Mucosa of descending colon (tissue), 3 donors: ENCODE measurements at places on chromosomes 7 and 10.
A peak's percentile ranks its signal among the peaks of the same experiment; 100 is the strongest.

DNA sequence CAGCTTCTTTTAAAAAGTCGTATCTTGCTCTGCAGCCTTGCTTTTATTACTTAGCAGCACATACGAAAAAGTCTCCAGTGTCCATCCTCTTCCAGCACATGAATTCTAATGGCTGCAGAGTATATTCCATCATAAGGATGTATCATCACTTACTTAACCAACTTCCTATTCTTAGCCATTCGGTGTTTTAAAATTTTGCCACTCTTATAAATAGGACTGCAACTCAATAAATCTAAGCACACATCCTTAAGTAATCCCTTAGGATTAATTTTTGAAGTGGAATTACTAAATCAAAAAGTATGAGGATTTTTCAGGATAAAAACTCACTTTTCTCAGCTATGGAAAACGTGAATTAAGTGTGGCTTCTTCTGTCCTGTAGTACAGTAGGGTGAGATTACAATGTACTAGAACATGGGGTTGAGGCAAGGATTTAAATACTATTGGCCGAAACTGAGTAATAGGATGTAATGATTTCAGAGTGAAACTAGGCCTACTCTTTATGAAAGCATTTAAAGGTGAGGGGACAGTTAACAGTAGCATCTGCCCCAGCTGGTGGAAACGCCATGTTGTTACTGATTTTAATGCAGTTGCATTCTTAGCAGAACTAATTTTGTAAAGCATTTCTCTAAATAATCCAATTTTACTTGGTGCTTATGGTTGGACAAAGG is 1035.5 kb downstream of the LRMDA start:
- DNase-seq: no peak

GRCh38 chr10:99872367-99873162 is 90.1 kb downstream of the ABCC2 start:
- no peak for DNase-seq

DNA sequence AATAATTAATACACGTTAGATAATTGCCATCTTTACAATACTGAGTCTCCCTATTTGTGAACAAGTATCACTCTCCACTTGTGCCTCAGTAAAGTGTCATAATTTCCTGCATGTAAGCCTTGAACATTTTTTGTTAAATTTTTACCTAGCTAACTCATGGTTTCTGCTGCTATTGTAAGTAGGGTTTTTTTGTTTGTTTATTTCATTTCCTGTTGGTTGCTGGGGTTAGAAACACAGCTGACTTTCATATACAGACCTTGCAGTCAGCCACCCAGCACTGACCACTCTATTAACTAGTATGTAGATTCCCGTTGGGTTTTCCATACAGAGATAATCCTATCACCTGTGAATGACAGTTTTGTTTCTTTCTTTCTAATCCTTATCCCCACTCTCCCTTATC is 133.3 kb downstream of the MPP7 start:
- DNase-seq: no peak

- no peak for DNase-seq
Measured at GRCh38 chr7:74498996-74499834, 45.5 kb downstream of the GTF2IRD1 start.

DNA sequence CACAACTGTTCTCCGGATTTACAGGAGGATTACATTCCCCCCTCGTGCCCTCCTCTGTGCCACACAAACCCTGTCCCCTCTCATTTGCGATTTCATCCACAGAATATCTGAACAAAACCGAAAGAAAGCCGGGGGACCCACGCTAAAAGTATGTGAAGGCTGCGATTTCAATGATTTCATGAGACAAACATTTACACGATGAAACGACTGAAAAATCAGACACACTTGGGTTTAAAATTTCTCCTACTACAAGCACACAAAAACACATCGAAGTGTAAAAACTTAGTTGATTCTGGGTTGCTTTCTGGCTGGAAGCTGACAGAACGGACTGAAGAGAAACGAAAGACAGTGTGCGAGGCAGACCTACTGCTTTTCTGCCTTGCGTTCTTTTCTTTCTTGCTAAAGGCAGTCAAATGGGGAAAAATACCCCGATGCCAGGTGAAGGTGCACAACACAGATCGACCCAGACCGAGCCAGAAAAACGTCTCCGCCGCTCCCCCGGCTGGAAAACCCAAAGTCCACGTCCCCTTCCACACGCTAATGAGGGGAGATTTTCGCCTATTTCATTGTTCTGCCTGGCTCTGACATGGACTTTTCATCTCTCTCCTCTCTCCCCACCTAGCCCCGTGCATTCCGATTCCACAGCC is 1.2 kb downstream of the HIPK2 start:
- peak; percentile 46 for DNase-seq

- DNase-seq: no peak
Measured at GRCh38 chr7:64515781-64516180, 47.1 kb downstream of the ZNF680 start.

GRCh38 chr10:47008769-47009168 is 97.5 kb downstream of the PTPN20 start:
- DNase-seq: no peak

GRCh38 chr10:60293581-60294175 is 96.0 kb downstream of the ANK3 start:
- no peak for DNase-seq

DNA sequence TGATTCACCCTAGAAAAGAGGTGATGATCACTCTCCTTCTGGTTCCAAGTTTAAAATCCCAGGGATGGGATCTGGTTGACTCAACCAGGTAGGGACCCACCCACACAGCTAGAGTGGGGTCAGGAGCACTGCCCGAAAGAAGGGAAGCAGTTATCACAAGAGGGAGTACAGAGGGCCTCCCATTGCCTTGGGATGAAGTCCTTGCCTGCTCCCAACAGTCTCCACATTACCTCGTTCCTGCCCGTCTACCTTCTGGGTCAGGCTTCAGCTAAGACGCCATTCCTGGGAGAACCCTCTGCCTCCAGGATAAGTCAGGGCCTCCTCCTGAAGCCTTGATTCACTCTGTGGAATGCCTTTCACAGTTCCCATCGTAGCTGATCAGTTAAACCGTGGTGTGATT is 23.8 kb downstream of the ZMIZ2 start:
- DNase-seq: no peak

DNA sequence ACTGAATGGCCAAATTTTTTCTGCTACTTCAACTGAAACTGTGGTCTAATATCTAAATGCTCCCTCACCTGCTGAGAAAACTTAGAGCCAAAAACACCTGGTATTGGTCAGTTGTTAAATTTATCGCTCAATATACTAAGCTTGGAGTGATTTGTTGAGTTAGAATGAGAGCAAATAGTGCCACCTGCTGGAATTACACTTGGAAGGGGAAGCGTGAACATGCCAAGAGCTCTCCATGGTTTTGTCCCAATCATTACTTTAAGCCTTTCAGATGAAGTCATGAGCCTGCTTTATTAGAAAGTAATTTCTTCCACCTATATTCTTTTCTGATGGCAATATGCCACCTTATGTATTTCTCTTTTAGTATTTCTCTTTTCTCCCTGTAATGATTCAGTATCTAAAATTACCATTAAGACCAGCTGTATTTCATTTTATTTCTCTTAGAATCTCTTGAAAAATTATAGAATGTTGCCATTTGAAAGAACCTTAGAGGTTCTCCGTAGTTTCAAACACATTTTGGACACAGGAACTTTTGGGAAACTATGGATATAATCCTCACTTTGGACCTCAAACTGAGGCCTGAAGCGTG is 447.8 kb upstream of the C7orf33 start:
- DNase-seq: no peak

- peak; percentile 74 for DNase-seq
Measured at GRCh38 chr10:18140149-18140956, at the start of gene CACNB2. TSS of gene CACNB2 (plus strand) at chr10:18140424.

- no peak for DNase-seq
Measured at GRCh38 chr7:123738356-123738755, 10.4 kb downstream of the WASL start.

GRCh38 chr10:123150271-123150985 is 2.5 kb downstream of the HMX2 start:
- no peak for DNase-seq

DNA sequence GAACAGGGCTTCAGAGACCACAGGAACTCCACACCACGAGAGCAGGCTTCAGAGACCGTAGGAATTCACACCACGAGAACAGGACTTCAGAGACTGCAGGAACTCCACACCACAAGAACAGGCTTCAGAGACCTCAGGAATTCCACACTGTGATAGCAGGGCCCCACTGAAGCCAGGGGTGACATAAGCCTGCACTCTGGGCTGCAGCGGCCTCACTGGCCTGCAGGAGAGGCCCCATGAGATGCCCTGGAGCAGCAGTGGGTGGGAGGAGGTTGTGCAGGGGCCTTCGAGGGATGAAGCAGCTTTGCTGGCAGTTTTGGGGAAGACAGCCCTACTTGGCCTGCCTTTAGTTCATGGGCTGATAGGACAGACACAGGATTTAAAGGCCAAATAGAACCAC is 614.7 kb downstream of the PTPRN2 start:
- DNase-seq: no peak

DNA sequence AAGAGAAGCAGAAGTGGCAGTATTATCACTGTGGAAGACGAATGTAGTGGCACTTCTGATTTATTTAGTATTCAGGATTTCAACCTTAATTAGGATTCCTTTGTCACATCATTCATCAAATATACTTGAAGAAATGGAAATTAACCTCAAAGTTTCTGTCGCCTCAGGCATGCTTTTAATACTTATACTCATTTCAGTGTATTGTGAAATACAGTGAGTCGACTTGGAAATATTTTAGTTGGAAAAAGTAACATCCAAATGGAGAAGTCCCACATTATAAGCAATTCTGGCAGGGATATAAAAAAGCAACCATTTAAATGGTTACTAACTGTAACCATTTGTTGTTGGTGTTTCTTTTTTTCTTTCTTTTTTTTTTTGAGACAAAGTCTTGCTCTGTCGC is 648.8 kb downstream of the ARL4A start:
- no peak for DNase-seq

- no peak for DNase-seq
Measured at GRCh38 chr7:151752037-151752436, 124.9 kb downstream of the PRKAG2 start.

DNA sequence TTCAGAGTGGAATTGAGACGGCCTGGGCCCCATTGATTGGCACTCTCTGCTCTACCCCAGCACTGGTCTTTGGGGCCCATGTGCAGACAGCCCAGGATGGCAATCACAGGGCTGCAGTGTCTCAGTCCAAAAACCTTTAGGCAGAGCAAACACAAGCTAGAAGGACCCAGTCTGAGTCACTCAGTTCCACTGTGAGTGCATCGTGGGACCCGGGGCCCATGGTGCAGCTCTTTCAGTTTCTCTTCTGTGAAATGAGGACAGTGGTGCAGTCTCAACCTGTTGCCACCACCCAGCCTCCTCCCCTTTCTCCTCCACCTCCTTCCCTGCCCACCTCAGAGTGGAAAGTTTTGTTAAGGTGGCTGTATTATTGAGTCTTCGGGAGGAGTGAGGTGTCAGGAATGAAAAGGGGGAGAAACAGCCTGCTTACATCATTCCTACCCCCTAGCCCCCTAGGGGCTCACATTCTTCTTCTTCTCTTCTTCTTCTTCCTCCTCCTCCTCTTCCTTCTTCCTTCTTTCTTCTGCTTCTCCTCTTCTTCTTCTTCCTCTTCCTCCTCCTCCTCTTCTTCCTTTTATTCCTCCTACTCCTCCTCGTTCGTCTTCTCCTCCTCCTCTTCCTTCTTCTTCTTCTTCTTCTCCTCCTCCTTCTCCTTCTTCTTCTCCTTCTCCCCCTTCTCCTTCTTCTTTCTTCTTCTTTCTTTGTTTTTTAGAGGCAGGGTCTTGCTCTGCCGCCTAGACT is 19.5 kb upstream of the CARD11 start:
- DNase-seq: no peak

- DNase-seq: no peak
Measured at GRCh38 chr7:45225948-45226335, 68.4 kb downstream of the RAMP3 start.

DNA sequence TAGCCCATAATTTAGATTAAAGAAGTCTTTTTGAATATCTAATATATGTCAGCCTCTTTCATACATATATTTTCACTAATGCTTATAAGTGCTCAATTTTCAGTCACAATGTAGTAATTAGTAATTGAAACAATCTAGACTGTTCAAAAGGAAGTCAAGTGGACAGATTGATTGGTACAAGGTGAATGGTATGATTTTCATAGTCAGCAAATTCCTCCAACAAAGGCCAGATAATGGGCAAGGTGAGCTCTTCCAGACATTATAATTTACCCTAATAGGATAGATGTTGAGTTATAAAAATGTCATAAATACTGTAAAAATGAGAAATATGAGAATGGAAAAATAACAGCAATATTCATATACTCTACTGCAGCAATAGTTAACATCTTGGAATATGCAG is 44.4 kb upstream of the OPN4 start:
- no peak for DNase-seq

GRCh38 chr7:119994928-119995327 is 278.0 kb upstream of the KCND2 start:
- DNase-seq: no peak

- no peak for DNase-seq
Measured at GRCh38 chr10:102240467-102241031, 763 bp downstream of the PITX3 start.

DNA sequence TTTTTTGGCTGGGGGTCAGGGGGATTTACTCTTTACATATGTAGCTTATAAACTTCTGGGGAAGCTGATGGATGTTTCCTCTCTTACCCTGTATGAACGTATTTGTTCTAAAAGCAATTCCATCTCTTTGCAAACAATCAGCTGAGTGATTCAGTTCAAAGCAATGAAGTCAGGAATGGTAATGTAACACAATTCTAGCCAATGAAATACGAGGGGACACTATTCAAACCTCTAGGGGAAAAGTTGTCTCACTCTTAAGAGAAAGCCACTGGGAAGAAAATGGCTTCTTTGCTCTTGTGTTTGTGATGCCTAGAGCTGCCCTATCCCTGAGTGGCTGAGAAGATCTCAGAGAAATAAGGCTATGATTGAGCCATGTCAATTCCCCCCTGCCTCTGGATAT is 134.8 kb upstream of the SEMA3C start:
- no peak for DNase-seq

- DNase-seq: no peak
Measured at GRCh38 chr7:154978017-154978416, 24.9 kb downstream of the PAXIP1 start.

GRCh38 chr7:36192053-36192824 is 39.2 kb downstream of the EEPD1 start:
- no peak for DNase-seq

GRCh38 chr7:106591146-106591545 is 69.8 kb downstream of the CCDC71L start:
- DNase-seq: no peak

DNA sequence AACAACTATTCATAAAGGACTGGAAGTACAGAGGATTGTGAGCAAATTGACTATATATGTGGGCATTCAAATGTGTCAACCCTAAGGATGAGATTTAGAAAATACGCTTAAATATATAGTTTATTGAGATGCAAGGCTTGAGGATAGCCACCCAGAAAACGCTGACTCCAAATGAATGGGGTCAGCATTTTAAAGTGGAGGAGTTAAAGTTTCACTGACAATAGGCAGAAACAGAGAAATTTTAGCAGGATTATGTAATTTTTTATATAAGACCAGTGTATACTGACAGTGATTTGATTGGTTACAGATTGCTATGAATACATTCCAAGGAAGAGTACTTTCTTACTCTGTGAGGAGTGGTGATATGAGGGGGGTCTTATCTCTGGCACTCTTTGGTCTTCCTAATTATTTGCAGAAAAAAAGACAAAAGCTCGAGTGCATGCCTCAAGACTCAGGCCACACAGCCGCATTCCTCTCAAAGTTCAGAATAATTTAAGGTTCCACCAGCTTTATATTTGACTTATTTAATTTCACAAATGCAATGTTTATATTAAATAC is 38.6 kb upstream of the ARL4A start:
- DNase-seq: no peak

GRCh38 chr7:151381098-151381347 is 28.8 kb downstream of the WDR86 start:
- DNase-seq: no peak
